ENCODE measurements at places on chromosomes 5 and 9. TPM values are rescaled to one million over a fixed set of nuclear protein-coding genes. Genes with fewer than 3 reads are reported as not detected.

Gene ADAMTS16
- polyA plus RNA-seq, result 68.6 TPM

Gene IL4
- polyA plus RNA-seq, result not detected

Gene GBA2
- polyA plus RNA-seq, result 92.2 TPM

Gene BRD8
- 217 TPM for polyA plus RNA-seq

Gene KIAA0825
- polyA plus RNA-seq, result 4.3 TPM

Gene CDC37L1
- polyA plus RNA-seq, result 20.9 TPM

Data from left renal cortex interstitium (tissue), 4 donors.